ENCODE measurements at places on chromosomes 16 and 17. TPM values are rescaled to one million over a fixed set of nuclear protein-coding genes. Genes with fewer than 3 reads are reported as not detected.

Gene CIBAR2
- polyA plus RNA-seq: 0.10 TPM

Gene CCL16
- polyA plus RNA-seq: not detected

Gene NTN1
- polyA plus RNA-seq: 0.15 TPM

Gene KRT33A
- not detected for polyA plus RNA-seq

Gene ACAP1
- polyA plus RNA-seq: 0.06 TPM

Gene CHST4
- not detected for polyA plus RNA-seq

Gene RAB11FIP4
- 0.14 TPM for polyA plus RNA-seq

Gene NDE1
- polyA plus RNA-seq: 24.0 TPM

Gene FBXO47
- 0.05 TPM for polyA plus RNA-seq

Gene SHISA9
- polyA plus RNA-seq: not detected

Gene PITPNM3
- 1.1 TPM for polyA plus RNA-seq

Gene ROGDI
- polyA plus RNA-seq: 8.6 TPM

Gene SMIM36
- polyA plus RNA-seq: not detected

Gene MYOCD
- 0.99 TPM for polyA plus RNA-seq

Gene CYGB
- 9.1 TPM for polyA plus RNA-seq

Gene MT2A
- 225 TPM for polyA plus RNA-seq

All from fibroblast of lung (primary cell).